Stimulated activated naive CD4-positive, alpha-beta T cell treated with Interleukin-2 at 50 U/mL for 16 hours (primary cell): ENCODE measurements at places on chromosomes 1 and 21.

DNA sequence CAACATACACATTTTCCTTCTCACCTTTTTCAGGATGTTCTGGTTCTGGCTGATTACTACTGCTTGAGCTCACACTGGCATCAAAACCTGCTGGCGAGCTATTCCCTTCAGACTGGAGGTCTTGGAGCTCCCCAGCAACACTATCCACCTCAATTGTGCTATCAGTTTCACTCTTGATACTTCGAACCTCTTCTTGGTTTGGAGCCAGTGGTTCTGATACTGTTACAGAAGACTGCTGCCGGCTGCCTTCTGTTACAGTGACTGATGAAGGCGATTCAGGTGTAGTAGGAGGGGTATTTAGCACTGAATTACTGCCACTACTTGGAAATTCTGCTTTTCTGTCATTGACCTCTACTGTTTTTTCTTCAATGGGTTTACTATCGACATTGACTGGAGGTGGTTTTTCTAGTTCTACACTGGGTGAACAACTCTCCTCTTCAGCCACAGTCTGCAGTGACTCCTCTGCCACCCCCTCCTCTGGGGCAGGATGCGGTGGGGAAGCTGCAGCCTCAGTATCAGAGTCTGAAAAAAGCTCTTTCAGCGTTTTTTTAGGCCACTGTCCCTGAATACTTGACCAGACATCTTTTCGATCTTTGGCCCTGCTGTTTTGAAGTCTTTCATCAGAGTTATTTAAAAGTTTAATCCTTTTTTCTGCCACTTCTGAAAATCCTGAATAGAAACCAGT lies 20.7 kb upstream of the RBM34 start:
- DNase-seq = no peak

GRCh38 chr1:5616366-5617178 lies 375.7 kb downstream of the NPHP4 start:
- no peak for DNase-seq

GRCh38 chr21:38448671-38449385 lies 49.4 kb downstream of the ERG start:
- no peak for DNase-seq

- no peak for DNase-seq
Measured at GRCh38 chr1:15031251-15031933, 122.2 kb upstream of the TMEM51 start.

- no peak for DNase-seq
Measured at GRCh38 chr1:61580417-61580816, 144.5 kb downstream of the TM2D1 start.

DNA sequence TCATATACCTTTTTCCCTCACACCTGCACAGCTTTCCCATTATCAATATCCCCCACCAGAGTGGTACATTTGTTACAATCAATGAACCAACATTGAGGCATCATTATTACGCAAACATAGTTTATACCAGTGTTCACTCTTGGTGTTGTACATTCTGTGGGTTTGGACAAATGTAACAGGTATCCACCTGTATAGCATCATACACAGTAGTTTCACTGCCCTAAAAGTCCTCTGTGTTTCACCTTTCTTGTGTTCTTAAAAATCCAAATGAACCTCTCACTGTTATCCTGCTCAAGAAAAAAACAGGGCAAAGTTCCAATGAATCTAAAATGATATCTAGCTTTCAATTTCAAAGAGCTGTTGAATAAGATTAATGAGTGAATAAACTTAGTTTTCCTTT lies 45.9 kb upstream of the NR5A2 start:
- no peak for DNase-seq

GRCh38 chr21:15015622-15016471 lies 49.0 kb downstream of the NRIP1 start:
- DNase-seq = no peak

- no peak for DNase-seq
Measured at GRCh38 chr1:205270764-205271163, 43.0 kb downstream of the TMCC2 start.

- DNase-seq = no peak
Measured at GRCh38 chr1:68273530-68273929, 41.2 kb upstream of the WLS start.

DNA sequence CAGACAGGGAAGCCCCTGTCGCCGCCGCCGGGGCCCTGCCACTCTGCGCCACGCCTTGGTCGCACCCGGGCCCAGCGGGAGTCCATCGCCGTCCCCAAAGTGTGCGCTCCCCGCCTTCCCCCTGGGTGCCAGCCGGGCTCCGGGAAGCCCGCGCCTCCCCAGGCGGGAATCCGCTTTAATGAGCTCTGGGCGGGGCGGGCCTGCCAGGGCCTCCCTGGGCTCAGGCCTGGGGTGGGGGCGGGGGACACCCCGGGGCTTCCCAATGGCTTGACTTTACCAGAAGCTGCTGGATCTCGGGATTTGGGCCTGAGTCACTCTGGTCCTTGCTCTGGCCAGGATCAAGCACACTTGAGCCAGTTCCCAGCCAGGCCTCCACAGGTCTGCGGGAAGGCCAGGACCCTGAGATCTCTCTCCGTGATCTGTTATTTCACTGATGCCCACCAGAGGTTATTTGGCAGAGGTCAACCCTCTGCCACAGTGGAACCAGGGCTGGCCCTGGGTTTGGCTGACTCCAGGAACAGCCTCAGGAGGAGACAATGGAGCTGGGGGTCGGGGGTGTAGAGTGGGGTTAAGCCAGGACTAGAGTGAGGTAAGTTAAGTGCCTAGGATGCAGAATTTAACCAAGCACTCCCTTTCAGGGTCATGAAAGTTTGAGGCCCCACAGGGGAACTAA lies 178.4 kb upstream of the EDN2 start:
- no peak for DNase-seq

DNA sequence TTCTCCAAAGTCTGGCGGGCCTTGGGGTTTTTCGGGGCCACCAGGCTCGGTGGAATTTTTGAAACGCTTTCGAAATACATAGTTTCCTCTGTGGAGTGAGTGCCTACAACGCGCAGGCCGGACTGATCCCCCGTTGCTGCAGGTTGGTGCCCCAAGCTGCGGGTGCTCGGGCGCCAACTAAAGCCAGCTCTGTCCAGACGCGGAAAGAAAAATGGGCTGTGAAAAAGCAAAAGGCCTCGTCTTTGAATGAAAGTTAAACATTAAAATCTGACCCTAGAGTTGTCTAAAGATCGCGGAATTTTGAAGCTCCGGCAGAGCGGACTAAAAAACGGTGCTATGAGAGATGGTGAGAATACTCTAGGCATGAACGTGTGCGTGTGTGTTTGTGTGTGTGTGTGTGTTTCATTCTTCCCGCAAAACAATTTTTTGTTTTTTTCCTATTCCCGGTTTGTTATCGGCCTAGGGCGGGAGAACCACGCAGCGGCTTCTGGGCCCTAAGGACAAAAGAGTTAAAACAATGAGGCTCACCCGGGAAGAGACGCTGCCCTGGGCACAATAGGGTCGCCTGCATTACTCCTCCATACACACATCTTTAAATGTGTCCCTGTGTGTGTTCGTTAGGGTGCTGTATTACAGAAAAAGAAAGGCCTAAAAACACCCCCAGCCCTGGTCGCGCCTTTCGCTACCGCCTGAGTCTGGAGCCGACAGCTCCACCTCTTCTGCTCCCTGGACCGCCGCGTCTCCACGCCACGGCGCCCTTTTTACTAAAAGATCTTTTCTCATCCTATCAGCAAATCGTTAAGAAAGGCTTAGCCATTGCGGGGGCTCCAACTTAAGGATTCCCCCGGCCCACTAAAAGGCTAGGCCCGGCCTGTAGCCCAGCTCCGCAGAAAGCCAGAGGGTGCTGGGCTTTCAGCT lies 3.2 kb downstream of the TBX15 start:
- no peak for DNase-seq

GRCh38 chr1:203069030-203069747 lies 16.6 kb downstream of the MYOG start:
- no peak for DNase-seq

DNA sequence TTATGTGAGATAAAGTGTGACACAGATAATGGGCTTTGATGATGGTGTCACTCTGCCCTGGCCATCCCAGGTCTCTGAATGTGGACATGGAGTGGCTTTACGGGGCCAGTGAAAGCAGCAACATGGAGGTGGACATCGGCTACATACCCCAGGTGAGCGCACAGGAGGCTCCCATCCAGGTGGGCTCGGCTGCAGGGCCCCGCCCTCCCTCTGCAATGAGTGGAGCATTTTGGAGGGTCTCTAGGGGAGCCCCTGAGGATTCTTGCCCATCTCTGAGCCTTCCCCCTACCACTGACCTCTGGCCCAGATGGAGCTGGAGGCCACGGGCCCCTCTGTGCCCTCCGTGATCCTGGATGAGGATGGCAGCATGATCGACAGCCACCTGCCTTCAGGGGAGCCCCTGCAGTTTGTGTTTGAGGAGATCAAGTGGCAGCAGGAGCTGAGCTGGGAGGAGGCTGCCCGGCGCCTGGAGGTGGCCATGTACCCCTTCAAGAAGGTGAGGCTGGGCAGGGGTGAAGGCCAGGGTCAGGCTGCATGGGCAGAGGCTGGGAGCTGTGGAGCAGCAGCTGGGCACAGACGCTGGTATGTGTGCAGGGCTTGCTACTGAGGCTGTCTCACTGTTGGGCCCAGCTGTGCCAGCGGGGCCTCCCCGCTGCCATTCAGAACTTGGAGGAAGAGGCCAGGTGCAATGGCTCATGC lies 8.2 kb upstream of the MTFR1L start:
- no peak for DNase-seq

DNA sequence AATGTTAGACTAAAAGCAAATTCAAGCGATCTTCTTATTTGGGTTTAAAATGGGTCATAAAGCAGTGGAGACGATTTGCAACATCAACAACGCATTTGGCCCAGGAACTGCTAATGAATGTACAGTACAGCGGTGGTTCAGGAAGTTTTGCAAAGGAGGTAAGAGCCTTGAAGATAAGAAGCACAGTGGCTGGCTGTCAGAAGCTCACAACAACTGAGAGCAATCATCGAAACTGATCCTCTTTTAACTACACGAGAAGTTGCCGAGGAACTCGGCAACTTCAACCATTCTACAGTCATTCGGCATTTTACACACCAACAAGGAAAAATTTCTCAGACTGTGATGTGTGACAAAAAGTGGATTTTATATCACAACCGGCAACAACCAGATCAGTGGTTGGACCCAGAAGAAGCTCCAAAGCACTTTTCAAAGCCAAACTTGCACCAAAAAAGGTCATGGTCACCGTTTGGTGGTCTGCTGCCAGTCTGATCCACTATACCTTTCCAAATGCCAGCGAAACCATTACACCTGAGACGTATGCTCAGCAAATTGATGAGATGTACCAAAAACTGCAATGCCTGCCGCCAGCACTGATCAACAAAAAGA lies 47.9 kb downstream of the ASH1L start:
- no peak for DNase-seq

DNA sequence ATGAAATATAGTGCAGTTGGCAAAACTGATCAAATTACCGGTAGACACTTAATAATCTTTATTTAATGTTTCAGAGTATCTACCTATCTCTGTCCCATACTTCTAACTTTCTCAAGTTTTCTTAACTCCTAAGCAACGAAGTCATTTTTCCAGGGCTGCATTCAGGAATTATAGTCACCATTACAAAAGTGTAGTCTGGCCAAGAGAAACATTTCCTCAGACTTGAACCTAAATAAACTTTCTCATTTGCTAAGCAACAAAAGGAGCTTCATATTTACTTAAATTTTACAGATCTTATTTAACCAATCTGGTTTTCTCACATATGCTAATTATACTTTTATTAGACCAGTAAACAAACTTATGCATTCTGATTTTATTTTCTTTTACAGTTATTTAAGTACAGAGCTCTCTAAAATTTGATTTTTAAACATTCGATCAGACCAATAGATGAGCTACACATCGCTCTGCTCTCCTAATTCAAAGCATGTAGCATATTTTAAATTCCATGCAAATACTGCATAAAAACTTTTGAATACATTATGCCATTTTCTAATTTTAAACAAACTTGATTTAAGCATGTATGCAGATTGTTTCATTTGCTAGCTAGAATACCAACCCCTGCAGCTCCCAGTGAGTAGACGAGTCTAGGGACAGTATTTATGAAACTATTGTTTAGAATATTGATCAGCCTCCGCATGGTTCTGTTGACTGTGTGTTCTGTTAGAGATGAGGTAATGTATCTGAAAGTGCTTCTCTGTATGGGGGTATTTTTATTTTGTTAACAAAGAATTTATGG lies 201.4 kb downstream of the CHRM3 start:
- DNase-seq = no peak

- DNase-seq = no peak
Measured at GRCh38 chr1:9729523-9729922, 78.0 kb downstream of the PIK3CD start.

- no peak for DNase-seq
Measured at GRCh38 chr1:174451408-174451807, 3.6 kb downstream of the GPR52 start.

GRCh38 chr1:85692730-85693314 lies 15.4 kb downstream of the ZNHIT6 start:
- no peak for DNase-seq

GRCh38 chr21:15054606-15055239 lies 10.1 kb downstream of the NRIP1 start:
- DNase-seq = no peak

GRCh38 chr1:93471911-93472310 lies 24.0 kb downstream of the FNBP1L start:
- DNase-seq = no peak

GRCh38 chr1:44326024-44326701 lies 28.9 kb downstream of the ERI3 start:
- DNase-seq = no peak

DNA sequence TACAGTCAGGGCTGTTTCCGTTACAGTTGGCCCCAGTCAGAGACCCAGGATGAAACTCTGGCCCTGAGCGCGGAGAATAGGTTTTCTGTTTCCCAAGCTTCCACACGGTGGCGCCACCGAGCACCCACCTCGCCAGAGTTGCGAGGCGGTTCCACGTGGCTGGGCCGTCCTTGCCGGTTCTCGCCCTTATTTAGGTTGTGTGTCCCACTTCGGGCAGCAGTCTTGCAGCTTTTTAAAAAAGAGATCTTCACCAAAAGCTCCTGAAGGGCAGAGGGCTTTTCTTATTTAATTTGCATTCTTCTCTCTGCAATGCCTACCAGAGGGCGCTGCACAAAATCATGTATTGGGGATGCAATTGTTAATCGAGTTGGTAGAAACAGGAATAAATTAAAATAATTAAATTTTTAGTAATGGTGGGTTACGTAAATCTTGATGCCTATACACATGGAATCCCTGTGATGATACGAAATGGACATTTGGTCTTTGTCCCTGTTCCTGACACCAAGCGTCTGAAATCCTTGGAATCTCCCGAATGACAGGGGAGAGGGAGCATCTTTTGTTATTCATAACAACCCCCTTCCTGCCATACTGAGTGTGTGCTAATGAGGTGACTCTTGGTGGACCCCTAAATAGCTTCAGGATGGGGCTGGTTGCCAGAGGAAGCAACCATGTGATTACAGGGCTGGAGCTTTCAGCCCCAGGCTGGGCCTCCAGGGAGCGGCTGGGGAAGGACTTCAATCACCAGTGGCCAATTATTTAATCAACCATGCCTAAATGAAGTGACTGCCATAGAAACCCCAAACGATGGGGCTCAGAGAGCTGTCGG lies 5.6 kb upstream of the S100A7 start:
- DNase-seq = peak; percentile 43

DNA sequence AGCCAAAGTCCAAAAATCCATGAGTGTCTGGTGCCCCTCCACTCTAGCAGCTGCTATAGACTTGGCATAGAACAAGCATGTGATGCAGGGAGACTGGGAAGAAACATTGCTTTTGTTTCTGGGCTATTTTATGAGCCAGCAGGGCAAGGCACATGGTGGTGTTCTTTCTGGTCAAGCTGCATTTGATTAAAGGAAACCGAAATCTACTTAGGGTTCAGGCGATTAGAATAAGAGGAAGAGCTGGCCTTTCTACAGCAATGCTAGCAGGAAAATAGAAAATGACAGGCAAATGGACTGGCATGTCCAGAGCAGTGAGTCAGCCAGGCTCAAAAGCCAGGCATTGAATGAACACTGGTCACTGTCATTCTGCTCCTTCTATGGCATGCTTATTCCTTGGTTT lies 28.5 kb upstream of the ARHGAP29 start:
- DNase-seq = no peak
